NCI-H1694 treated with DMSO at 0.1 percent for 48 hours (cell line): ENCODE measurements at places on chromosomes 12 and 14.
A peak's percentile ranks its signal among the peaks of the same experiment; 100 is the strongest.

DNA sequence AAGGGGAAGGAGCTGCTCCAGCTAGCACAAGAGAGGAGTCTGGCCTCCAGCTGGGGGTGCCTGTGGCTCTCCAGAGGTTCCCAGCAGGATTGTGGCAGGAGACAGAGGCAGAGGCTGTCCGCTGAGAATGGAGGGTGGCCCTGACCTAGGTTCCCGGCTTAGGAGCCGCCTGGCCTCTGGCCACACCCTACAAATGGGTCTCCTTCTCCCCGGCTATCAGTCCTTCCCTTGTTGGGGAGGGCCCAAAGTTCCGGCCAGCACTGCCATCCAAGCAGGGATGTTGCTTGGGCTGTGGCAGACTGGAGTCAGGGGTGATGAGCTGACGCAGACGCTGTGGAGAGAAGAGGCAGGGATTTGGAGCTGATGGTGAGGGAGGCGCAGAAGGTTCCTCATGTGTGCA lies 23.1 kb downstream of the SLC6A12 start:
- DNase-seq, result no peak

- DNase-seq, result no peak
These were observed 27.1 kb downstream of the TMEM229B start for GRCh38 chr14:67461341-67461985.

- DNase-seq, result no peak
These were observed 21.7 kb downstream of the SNRNP35 start for GRCh38 chr12:123479442-123480180.

- no peak for DNase-seq
These were observed 841.7 kb downstream of the DIO2 start for GRCh38 chr14:79369359-79370332.

DNA sequence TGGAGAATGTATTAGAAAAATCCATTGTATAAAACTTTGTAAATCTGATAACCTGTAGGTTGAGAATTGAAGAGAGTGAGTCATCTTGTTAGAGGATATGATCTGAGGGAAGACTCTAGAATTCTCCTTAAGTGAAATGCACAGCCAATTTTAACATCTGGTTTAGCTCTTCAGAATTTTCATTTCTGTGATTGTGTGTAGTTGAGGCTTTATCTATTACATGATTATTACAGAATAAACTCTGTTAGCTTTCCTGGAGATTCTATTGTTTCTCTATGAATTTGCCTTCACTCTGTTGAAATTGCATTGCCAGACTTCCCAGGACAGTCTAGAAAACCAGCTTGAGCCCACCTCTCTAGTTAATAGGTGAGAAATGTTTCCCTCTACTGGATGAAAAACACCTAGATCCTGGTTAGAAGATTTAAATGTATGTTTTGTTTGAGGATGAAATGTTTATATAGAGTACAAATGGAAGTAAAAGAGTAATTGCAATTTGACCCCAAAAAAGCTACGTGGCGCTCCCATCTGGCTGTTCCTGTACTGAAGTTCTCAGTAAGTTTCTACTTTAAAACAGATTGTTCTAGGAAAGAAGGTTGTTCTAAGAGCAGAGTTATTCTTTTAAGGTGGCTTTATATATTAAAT lies 2.9 kb downstream of the NUDT4 start:
- peak; percentile 52 for DNase-seq

GRCh38 chr14:32820682-32821081 lies 118.0 kb upstream of the NPAS3 start:
- no peak for DNase-seq

DNA sequence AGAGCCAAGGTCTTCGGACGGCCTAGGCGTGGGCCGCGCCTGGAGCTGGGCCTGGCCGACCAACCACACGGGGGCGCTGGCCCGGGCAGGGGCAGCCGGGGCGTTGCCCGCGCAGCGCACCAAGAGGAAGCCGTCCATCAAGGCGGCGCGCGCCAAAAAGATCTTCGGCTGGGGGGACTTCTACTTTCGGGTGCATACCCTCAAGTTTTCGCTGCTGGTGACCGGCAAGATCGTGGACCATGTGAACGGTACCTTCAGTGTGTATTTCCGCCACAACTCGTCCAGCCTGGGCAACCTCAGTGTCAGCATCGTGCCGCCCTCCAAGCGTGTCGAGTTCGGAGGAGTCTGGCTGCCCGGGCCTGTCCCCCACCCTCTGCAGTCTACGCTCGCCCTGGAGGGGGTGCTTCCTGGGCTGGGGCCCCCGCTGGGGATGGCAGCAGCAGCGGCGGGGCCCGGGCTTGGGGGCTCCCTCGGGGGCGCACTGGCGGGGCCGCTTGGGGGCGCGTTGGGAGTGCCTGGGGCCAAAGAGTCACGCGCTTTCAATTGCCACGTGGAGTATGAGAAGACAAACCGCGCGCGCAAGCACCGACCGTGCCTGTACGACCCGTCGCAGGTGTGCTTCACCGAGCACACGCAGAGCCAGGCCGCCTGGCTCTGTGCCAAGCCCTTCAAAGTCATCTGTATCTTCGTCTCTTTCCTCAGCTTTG lies 4.4 kb upstream of the SHMT2 start:
- no peak for DNase-seq

- no peak for DNase-seq
These were observed 3.5 kb downstream of the KLRD1 start for GRCh38 chr12:10310926-10311720.

- DNase-seq, result peak; percentile 32
These were observed 1.1 kb downstream of the ADSS1 start for GRCh38 chr14:104724981-104725771.

GRCh38 chr12:27244689-27245488 lies 803 bp downstream of the STK38L start:
- DNase-seq, result no peak

DNA sequence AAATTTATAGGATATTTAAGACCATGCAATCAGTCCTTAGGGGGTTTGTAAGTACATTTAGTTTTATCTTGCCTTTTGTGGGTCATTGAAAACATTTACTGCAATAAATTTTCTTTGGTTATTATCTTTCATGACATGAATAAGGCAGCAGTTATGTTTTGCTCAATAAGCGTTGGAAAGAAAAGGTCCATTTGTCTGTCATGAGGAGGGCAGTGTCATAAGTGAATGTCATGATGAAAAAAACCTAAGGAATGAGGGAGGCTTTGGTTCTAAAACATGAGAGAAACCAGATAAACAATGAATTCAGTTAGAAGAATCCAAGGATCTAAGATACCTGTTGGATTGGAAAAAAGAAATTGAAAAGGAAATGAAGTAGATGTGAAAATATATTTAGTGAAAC lies 209.4 kb downstream of the NAV3 start:
- no peak for DNase-seq

GRCh38 chr12:132154341-132154761 lies 10.1 kb downstream of the NOC4L start:
- DNase-seq, result no peak

DNA sequence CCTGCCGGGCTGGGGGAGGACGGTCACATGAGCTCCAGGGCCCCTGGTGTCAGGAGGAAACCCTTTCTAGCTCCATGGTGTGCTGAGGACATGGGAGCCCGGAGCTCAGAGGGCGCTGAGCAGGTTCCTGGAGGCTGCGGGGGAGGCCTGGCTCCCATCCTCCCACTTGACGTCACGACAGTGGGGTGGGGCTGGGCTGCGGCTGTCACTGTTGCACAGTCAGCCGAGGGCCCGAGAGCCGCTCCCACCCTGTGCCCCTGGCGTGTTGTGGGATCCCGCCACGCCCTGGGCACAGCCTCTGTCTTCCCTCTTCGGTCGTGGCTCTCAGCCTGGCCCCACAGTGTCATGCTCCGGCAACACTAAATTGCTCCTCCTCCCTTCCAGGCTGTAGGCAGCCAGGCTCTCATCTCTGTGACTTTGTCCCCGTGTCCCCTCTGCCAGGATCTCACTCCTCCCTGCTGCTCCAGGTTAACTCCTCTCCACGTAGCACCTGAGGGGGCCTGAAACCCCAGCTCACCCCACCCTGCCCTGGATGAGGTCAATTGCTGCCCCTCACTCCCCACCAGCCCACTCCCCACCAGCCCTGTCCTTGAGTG lies 33.0 kb downstream of the BEGAIN start:
- DNase-seq, result no peak

DNA sequence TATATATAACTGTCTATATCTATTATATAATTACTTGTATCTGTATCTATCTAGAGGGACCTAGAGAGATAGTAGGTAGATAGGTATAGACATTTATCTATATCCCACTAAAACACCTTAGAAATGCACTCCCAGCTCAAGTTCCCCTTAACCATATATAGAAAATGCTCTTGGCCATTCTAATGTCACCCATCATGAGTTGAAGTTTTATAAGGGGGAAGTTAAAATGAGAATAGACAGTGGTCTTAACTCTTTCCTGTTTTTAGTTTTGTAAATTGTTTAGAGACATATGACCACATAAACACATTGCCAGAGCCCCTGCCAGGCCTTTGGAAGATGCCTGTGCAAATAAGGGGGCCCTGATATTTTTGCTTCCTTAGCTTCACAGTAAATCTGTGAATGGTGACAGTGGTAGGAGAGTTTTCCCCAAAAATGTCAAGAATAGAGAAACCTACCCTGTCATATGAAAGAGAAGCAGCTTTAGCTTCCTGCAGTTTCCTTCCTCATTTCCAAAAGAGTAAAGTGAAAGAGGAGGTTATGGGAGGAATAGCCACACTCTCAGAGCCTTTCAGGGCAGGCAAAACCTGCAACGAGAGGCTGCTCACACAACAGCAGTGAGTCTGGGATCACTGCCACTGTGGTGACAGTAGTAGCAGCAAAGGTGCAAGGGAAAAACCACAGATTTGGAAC lies 45.5 kb downstream of the MGST1 start:
- no peak for DNase-seq
